ENCODE measurements at places on chromosomes 12 and 14.

- no peak for DNase-seq
Observed at GRCh38 chr12:109804820-109805761, 28.1 kb downstream of the TRPV4 start.

- DNase-seq = no peak
Observed at GRCh38 chr14:67817750-67818438, 1.5 kb upstream of the ZFYVE26 start.

- no peak for DNase-seq
Observed at GRCh38 chr14:94054401-94054800, 26.6 kb downstream of the DDX24 start.

DNA sequence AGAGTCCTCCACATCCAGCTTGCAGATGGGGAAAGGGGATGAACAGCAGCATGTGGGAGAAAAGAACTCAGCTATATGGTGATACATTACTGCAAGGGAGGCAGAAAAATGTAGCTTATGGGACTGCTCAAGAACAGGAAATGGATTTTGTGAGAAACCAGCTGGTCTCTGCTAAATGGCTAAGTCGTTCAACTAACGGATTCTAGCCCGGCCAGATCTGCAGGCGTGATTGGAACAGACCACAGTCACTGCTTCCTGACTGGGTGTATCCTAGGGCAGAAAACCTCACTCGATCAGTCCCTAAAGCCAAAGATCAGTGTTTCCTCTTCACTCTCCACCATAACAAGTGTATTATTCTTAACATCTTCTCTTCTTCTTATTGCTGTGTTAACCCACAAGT, 8.1 kb upstream of the PTGDR start:
- no peak for DNase-seq

GRCh38 chr14:24417832-24418491, 11.5 kb downstream of the CBLN3 start:
- no peak for DNase-seq

DNA sequence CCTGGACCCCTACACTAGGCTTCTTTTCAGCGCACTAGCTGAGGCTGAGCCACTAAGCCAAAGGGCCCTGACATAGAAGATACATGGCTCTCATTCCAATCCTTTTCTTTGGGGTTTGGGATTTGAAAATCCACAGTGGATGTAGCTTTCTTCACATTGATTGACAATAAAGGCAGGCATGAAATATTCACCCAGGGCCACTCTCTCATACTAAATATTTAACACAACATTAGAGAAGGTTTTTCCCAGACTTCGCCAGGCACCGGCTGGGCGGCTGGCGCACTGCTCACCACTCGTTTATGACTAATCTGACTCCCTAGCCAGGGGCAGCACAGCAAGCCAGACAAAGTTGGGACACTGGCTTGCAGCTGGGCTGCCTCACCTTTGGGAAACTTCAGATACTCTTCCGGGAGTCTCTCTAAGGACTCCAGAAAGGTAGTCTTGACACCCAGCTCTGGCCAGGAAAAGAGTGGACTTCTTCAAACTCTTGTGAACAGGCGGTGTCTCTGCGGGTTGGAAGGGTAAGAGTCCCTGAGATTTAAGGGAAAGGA, 699 bp upstream of the HOXC11 start:
- DNase-seq = no peak

- DNase-seq = no peak
Observed at GRCh38 chr14:77309131-77309530, 11.6 kb downstream of the POMT2 start.

- DNase-seq = no peak
Observed at GRCh38 chr14:27090716-27091115, 492.9 kb upstream of the NOVA1 start.

- DNase-seq = no peak
Observed at GRCh38 chr14:100340423-100340813, 17.3 kb downstream of the SLC25A47 start.
